Stimulated activated CD4-positive, alpha-beta T cell treated with anti-CD3 and anti-CD28 coated beads, Interleukin-15, amount 100 ng/mL, for 1 hour (primary cell): ENCODE measurements at places on chromosomes 2 and 18.

DNA sequence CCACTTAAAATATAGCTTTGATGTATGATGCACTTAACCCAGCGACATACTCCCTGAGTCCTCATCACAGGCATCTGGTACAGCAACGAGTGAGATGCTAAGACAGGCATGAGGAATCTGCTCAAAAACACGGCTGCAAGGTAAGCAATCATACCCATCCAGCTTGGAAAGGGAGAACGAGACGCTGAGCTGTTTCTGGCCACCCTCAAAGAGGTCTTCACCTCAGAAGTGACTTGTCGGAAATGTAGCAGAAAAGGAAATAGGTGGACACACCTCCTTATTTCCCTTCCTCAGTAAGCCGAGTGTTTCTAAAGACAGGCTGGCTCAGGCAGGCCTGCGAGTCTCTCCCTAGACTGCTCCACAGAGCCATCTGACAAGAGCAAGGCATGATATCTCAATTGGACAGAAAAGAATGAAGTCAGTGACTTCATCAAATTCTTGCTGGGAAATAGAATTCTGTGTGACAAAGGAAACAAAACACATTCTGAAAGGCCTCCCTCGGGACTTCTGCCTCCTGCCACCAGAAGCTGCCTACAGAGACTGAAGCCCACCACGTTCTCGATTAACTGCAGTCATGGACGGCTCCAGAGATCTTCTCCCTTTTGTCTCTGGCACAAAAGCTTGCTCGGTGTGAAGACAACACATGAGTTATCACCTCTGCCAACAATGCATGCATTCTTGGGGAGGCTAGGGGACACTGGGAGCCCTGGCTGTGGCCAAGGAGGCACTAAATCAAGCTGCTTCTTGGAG, 84.3 kb downstream of the UXS1 start:
- no peak for DNase-seq

- no peak for DNase-seq
These were observed 108.3 kb downstream of the PIEZO2 start for GRCh38 chr18:11040823-11041656.

DNA sequence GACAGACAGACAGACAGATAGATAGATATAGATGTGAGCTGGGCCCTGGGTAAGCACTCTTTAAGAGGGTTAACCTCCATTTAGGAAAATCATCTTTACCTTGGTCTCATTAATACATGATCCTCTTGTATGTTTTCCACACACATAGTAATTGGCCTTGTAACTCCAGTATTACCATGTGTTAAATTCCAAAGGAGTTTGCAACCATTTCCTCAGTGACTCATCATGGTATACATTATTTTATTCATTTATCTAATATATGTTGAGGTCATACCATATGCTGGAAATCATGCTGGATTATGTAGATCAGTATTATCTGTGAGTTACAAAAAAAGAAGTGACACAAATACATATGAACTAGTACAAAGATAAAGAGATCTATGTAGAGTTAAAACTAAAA, 504.3 kb downstream of the DCC start:
- no peak for DNase-seq

DNA sequence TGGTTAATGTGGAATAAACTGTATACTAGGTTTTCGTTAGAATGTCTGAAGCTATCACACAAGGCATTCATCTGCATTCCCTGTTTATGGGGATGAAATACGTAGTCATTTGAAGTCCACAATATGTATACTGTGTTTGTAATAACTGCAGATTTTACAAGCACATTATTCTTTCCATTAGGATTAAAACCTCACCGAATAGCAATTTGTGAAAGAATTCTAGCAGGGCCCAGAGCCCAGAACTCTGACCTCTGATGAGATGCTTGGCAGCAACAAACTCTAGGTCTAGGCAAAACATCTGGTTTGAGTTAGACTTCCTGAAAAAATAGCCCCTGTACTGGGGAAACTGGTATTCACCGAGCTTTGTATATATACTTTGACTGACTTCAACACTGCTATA, 158.2 kb downstream of the SRBD1 start:
- DNase-seq = no peak
